ENCODE measurements at places on chromosomes 3 and 15. TPM values are rescaled to one million over a fixed set of nuclear protein-coding genes. Genes with fewer than 3 reads are reported as not detected.

The OR5K2 gene
- not detected for polyA plus RNA-seq

DNA sequence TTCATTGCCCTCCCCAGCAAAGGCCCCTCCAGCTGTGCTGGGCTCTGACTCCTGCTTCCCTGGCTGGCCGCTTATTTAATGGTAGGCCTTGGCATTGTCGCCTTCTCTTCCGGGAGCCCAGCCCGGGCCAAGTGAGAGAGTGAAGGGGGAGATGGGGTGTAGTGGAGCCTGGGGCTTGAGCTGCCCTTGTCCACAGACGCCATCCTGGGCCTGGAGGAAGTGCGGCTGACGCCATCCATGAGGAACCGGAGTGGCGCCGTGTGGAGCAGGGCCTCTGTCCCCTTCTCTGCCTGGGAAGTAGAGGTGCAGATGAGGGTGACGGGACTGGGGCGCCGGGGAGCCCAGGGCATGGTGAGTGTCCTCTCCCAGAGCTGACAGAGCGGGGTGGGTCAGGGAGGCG, 3.3 kb downstream of the LMAN1L start:
- no peak for DNase-seq

The SCAANT1 gene
- polyA plus RNA-seq: 0.51 TPM

DNA sequence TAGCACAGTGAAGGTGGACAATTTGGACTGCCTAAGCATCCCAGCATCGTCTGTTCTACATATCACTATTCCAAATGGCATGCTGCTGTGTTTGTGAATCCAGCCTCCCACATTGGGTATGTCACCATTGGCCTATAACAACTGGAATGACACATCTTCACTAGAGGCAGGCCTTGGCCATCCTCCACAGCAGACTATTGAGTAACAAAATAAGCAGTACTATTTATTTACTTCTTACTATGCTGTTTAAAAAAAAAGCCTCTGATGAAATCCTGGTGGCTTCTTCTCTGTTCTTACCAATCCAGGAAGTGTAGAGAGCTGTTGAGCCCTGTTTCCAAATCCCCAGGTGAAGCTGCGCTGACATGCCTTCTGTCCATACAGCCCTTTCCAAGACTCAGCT, 30.6 kb upstream of the CERS3 start:
- DNase-seq: no peak

- DNase-seq: no peak
Observed at GRCh38 chr15:38876211-38876610, 311.6 kb upstream of the RASGRP1 start.

DNA sequence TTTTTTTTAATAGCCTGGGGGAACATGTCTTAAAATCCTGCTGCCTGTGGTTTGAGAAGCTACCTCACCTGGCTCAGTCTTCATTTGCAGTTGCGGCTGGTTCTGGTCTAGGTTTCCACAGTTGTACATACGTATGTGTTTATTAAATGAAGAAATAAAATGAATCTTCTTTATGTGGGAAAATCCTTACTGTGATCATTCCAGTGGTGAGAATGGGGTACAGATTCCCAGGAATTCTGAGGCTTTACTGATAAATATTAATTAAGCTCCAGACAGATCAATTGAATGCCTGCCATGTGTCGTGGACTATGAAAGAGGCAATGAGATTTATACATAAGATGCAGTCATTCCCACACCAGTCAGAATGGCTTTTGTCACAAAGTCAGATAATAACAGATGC, 356.1 kb upstream of the GRM7 start:
- no peak for DNase-seq

GRCh38 chr3:156664831-156665178, 9.6 kb upstream of the TIPARP start:
- DNase-seq: no peak

GRCh38 chr3:25618028-25618427, 46.7 kb downstream of the TOP2B start:
- DNase-seq: no peak

The MAP1A gene
- 40.6 TPM for polyA plus RNA-seq

The GOLGA6L7 gene
- 0.15 TPM for polyA plus RNA-seq

Measured in muscle of arm (tissue), 14 donors.